ENCODE measurements at places on chromosomes 3 and 15.

DNA sequence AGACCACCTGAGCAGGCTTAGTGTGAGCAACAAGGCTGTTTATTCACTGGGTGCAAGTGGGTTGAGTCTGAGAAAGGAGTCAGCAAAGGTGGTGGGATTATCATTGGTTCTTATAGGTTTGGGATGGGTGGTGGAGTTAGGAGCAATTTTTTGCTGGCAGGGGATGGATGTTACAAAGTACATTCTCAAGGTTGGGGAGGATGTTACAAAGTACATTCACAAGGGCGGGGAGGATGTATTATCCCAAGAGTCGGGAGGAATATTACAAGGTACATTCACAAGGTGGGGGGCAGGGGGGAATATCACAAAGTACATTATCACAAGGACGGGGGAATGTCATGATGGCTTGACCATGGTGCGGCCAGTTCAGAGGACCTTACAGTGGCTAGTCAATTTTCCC is 32.9 kb upstream of the OSBPL11 start:
- no peak for DNase-seq

- no peak for DNase-seq
Measured at GRCh38 chr15:94186770-94187331, 44.5 kb upstream of the MCTP2 start.

DNA sequence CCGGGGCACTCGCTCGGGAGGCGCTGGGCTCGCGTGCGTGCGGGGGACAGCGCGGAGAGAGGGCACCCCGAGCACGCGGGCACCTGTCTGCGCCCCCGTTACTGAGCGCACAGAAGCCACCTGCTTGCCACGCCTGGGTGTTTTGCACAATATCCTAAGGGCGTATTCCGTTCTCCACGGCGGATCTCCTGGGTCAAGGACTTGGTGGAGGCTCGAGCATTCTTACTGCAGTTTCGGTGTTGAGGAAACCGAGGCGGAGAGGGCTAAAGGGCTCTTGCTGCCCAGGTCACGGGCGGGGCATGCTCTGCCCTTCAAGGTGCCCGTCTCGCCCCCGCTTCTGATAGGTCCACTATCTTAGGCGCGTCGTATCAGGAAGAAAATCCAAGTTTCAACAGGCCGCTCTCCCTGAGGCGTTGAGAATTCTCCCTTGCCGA is 526 bp downstream of the GPD1L start:
- DNase-seq: no peak

DNA sequence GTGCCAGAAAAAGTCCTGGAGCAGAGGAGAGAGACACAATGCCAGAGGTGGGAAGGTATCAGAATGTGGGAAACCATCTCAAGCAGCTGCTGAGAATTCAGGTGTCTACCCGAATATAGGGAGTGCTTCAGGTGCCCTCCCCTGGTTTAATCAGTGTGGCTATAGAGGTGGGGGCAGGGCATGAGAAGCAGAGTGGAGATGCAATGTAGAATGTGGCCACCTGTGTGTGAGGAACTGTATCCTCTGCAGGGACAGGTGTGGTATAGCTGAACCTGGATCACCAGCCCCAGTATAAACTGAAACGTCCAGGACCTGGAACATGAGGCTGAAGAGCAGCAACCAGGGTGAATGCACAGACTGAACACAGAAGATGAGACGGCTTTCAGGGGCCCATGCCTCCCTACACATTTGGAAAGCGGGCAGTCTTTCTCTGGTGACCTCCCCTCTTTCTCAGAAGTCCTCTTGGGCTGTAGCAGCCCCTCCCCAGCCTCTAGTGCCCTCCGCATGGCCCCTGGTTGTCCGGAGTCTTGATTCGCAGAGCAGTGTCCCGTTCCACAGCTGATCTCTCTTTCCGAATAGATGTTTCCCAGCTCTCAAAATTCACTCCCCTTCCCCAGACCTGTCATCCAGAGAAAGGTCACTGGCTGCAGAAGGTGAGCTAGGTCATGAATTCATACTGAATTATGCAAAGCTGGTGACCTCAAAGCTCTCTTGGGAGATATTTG is 103.1 kb downstream of the ABHD5 start:
- no peak for DNase-seq

- no peak for DNase-seq
Measured at GRCh38 chr15:80563372-80563997, 131.6 kb upstream of the ABHD17C start.

DNA sequence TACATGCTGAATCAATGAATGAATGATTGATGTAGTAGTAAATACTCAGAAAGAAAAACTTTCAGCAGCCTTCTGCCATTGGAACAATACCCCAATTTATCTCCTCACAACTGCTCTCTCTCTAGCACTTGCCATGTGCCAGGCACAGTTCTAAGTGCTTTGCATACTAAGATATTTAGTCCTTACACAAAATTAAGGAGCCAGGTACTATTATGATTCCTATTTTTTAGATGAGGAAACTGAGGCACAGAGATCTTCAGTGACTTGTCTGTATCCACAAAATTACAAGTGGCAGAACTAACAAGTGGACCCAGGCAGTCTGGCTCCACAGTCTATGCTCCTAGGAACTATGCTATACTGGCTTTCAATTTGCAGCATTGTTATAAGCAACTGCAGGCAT is 279.2 kb downstream of the LSAMP start:
- DNase-seq: no peak

DNA sequence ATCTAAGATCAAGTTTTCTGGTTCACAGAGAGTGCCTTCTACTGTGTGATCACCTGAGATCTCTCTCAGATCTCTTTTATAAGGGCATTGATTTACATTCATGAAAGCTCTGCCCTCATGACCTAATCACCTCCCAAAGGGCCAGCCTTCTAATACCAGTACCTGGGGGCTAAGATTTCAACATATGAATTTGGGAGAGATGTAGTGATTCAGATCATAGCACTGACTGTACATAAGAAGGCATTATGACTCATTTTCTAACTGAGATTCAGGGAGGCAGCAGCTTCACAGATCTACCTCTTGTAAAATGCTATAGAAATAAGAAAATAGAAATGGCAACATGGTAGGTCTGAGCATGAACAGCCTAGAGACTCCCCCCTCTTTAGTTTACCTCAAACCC is 39.6 kb downstream of the VGLL3 start:
- DNase-seq: no peak

DNA sequence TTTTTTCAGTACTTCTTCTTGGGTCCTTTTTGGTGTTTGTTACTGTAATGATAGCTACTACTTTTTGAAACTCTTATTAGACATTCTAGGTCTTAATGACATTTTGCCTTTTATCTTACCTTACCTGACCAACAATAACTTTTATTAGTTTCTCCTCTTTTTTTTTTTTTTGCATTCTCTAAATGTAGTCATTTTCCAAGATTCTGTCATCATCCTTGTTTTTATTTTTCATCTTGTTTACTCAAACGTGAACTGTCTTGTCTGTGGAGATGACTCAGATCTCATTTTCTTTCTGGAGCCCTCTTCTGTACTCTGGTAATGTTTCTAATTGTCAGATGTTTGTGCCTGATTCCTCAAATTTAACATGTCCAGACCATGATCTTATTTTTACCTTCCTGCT is 2.9 kb downstream of the ABHD5 start:
- DNase-seq: no peak

DNA sequence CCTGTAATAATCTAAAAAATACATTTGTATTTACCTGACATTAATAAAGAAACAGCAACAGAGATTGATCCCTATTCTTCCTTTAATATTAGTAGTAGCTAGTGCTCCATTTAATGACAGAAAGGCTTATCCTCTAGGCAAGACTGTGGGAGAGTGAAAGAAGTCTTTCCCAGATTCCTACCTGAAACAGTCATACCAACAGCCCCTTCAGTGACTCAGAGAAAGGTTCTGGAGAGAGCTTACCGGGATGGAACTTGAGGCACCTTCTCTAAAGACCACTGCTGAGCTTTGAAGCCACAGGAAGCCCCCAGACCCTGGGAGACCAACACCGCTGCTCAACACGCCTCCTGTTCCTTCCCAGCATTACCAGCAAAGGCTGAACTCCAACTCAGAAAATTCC is 66.9 kb upstream of the FGF12 start:
- DNase-seq: no peak

GRCh38 chr3:188916934-188917401 is 254.8 kb upstream of the TPRG1 start:
- DNase-seq: no peak

DNA sequence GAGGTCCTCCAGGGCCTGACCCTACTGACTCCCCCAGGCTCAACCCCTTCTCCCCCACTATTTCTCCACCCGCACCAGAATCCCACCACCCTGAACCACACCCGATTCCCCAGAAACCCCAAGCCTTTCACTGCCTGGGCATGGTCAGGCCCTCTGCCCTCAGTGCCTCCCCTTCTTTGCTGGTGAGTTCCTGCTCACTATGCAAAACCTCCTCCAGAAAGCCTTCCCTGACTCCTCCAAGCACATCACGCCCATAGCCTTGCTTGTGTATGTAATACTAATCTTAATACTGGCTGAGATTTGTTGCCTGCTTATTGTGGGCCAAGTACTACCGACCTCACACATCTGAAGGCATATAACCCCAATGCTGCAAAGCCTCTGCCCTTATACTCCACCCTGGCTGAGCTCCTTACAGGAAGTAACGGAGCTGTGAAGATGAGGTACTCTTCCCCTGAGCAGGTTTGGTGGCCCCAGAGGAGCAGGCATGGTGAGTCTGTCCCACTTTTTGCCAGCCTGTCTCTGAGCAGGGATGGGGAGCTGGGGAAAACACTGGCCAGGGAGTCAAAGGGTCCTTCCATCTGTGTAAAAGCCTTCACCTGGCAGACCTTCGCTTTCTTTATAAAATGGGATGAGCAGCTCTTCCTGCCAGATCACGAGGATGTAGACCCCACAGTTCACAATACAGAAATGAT is 9.5 kb downstream of the RAB6B start:
- no peak for DNase-seq

DNA sequence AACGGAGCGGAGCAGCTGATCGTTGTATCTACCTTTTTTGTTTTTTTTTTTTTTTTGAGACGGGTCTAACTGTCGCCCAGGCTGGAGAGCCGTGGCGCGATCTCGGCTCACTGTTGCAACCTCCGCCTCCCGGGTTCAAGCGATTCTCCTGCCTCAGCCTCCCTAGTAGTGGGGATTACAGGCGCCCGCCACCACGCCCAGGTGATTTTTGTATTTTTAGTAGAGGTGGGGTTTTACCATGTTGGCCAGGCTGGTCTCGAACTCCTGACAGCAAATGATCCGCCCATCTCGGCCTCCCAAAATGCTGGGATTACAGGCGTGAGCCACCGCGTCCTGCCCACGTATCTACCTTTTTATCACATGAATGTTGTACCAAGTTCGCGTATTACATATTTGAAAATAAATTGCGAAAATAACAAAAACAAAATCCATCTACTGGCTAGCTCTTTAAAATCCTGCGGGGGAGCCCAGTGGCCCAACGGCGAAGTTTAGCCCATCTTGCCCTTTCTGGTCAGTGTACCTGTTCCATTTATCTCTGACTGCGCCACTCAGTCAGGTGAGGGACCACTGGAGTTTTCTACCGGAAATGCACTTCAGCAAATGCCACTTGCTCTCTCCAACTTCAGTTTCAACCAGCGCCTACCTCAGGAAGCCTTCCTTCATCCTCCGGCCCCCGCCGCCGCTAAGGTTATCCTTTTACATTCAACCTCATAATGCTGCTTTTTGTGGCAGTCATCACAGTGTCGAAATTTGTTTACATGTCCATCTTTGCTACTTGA is 1.2 kb upstream of the EIF3J start:
- peak; percentile 13 for DNase-seq

DNA sequence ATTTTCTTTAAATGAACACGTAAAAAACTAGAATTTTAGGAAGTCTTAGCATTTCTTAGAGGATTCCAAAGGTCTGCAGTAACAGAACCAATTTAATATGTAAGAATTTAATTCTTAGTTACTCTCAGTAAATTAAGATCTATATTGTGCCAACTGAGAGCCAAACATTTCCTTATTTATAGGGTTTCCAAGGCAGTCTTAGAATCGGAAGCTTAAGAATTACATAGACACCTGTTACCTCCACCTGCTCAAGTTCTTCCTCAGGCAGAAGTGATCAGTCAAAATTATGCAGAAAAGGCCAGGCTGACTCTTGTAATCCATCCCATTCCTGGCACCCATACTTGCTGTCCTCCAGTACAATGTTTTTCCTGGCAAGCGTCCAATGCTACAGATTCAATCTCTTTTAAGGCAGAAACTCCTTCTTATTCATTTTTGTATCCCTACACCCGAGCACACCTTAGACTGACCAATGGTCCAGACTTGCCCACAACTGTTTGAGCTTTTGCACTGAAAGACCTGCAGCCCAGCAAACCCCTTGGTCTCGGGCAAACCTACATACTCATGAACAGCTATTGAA is 64.3 kb downstream of the NCEH1 start:
- no peak for DNase-seq

- no peak for DNase-seq
Measured at GRCh38 chr15:66961407-66961884, 104.0 kb upstream of the SMAD3 start.

DNA sequence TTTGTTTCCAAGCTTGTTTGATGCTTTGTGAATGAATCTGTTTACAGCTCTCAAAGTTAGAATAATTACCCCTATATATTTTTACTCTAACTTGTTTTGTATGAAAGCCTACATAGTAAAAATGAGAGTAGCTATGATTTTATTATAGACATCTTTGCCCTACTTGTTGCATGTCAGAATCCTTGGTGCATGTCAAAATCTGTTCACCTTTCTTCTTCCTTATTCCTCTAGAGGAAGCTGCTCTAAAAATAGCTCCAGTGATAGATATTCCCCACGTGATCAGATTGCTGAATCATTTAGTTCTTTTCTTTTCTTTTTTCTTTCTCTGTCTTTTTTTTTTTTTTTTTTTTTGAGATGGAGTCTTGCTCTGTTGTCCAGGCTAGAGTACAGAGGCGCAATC is 39.8 kb downstream of the LRRC49 start:
- no peak for DNase-seq

GRCh38 chr3:159886050-159886449 is 102.6 kb upstream of the IL12A start:
- no peak for DNase-seq

DNA sequence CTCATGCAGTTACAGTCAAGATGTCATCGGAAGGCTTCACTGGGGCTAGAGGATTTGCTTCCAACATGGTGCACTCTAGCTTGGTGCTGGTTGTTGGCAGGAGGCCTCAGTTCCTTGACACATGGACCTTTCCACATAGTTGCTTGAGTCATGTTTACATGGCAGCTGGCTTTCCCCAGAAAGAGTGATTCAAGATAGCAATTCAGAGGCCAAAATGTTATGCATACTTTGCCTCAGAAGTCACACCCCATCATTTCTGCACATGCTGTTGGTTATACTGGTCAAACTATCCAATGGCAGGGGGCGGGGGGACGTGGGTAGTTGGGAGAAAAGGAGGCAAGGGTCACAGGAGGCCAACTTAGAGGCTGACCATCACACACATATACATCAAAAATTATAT is 58.7 kb downstream of the FOXB1 start:
- no peak for DNase-seq
